ENCODE measurements at places on chromosomes 4 and X.

GRCh38 chrX:107716118-107716684 lies 59.4 kb downstream of the TSC22D3 start:
- DNase-seq = peak; percentile 76

- no peak for DNase-seq
Measured at GRCh38 chrX:40083979-40084359, 13.8 kb downstream of the BCOR start.

- no peak for DNase-seq
Measured at GRCh38 chr4:82362565-82362964, 11.2 kb downstream of the HNRNPD start.

DNA sequence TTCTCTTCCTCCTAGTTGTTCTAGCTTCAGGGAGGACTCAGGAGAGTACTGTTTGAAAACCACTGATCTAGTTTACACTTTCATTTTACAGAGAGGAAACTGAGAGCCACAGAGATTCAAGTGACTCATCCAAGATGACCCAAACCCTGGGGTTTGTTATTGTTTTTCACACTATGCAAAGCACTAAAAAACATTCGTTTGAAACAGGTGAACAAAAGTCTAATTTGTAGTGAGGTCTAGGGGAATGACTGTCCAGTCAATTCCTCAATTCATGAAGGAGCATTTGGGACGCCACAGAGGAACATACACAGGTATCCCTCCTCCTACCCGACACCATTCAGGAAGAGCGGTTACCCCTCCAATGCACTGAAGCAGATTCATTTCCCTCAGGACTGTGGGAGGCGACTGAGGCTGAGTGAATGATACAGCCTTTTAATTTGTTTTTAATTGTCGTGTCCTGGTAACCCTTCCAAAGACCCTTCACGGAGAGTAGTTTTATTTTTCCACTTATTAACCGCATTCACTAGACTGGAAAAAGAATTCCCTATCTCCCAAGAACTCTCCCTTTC lies 30.3 kb downstream of the TLR10 start:
- DNase-seq = no peak

GRCh38 chr4:68871809-68872642 lies 56.2 kb downstream of the UGT2B10 start:
- no peak for DNase-seq

- DNase-seq = no peak
Measured at GRCh38 chr4:169160825-169161224, 109.9 kb downstream of the SH3RF1 start.

DNA sequence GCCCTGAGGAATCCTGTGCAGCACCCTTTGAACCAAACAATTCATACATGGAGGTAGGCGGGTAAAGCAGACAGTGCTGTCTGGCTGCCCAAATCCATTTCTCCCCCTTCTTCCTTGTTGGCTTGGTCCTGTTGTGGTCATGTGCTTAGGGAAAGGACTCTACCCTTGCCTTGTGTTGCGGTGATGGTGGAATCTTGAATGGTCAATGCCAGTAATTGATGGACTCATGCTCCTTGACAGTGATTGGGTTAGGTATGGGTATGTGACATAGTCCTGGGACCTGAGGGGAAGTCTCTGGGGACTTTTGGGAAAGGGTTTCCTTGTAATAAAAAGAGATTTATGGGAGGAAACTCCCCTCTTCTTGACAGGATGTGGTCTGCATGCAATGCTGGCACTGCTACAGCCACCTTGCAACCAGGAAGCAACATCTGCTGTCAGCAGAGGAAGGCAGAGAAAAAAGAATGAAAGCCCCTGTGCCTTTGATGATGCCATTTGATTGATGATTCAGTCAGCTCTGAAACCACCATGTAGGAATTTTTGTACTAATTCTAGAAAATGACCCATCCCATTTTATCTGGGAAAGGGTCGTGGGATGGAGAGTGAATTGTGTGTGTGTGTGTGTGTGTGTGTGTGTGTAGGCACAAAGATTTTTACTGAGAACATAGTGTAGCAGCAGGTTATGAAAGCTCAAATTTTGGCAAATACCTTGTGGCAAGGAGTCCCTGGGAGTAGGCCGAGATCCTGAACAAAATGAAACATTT lies 30.0 kb upstream of the HUWE1 start:
- no peak for DNase-seq

DNA sequence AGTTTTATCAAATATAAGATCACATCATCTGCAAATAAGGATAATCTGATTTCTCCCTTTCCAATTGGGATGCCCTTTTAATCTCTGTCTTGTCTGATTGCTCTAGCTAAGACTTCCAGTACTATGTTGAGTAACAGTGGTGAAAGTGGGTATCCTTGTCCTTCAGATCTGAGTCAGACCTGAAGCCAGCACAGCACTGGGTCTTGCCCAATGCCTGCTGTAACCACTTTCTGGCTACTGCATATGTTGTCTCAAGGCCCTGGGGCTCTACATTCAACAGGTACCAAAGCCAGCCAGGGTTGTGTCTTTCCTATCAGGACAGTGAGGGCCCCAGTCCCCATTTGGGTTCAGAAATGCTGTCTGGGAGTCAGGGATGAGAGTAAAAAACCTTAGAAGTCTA lies 90.3 kb downstream of the CYSLTR1 start:
- DNase-seq = no peak

DNA sequence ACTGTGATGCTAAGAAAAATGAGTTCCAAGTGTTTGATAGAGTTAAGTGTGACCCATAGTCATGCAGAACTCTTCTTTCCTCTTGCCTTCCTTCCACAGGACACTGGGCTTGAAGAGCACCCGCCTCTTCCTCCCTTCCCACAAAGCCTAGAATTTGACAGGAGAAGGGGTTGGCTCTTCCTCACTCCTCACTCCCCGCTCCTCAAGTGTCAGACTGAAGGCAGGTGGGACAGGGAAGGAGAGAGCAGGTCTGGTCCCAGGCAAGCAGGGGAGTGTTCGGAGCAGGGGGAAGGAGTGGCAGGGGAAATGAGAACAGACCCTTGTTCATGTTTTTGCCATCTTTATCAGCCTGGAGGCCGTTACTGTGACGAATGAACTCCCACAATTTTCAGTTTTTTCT lies 10.7 kb downstream of the MAGED2 start:
- DNase-seq = no peak

- no peak for DNase-seq
Measured at GRCh38 chrX:52839137-52839536, 28.1 kb downstream of the XAGE5 start.

DNA sequence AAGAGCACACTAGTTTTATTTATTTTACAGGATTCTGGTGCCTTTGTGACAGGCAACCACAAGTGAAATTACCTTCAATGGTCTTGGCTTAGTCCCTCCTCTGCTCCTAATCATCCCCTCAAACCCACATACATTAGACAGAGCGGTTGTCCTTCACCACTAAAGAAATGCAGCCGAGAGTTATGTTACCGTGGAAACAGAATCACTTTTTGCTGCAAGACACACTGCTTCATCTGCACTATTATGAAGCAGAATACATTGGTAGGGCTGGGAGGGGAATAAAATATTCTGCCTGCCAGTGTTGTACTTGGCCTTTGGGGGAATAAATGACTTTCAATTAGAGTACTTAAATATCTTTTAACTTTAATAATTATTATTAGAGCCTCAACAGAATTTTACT lies 75.2 kb downstream of the ARHGEF38 start:
- DNase-seq = no peak

GRCh38 chr4:107283587-107284559 lies 247.8 kb upstream of the DKK2 start:
- DNase-seq = no peak

- no peak for DNase-seq
Measured at GRCh38 chr4:103425406-103425805, 227.3 kb upstream of the CENPE start.

DNA sequence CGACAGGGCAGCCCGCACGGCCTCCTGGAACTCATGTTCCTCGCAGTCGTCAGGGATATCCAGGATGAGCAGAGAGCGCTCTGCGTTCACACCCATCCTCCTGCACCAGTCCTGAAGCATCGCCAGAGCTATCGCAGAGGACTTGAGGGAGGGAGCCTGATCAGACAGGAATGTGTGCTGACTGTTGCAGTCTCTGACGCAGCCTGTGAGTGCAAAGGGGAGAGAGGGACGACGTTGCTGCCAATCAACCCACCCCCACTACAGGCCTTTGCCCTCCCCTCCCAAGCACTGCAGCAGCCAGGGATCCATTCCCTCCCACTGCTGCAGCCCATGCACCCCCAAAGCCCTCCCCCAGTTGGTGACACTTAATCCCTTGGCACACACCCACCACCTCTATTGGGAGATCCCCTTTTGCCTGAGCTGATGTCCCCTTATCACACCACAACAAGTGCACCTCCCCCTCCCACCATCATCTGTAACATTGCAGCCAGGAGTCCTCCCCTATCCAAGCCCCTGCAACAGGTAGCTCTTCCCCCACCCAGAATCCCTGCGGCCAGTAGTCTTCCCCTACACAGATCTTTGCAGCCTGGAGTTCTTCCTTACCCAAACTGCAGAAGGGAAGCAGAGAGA lies 897 bp downstream of the PNMA6F start:
- DNase-seq = no peak

GRCh38 chr4:169342159-169342860 lies 71.6 kb upstream of the SH3RF1 start:
- DNase-seq = no peak

GRCh38 chrX:44795945-44796450 lies 47.8 kb upstream of the DUSP21 start:
- DNase-seq = no peak

GRCh38 chr4:156591679-156592078 lies 379.9 kb downstream of the PDGFC start:
- DNase-seq = no peak

GRCh38 chrX:48107717-48108116 lies 22.7 kb upstream of the SPACA5B start:
- no peak for DNase-seq

- no peak for DNase-seq
Measured at GRCh38 chrX:118974088-118974907, at the start of gene LONRF3. LONRF3 (plus strand) TSS chrX:118974618; CDS start chrX:118974781, 163 bp downstream.

- peak; percentile 51 for DNase-seq
Measured at GRCh38 chrX:105822138-105823091, at the start of gene NRK. NRK (plus strand) TSS chrX:105822539; CDS start chrX:105822846, 307 bp downstream.

- no peak for DNase-seq
Measured at GRCh38 chr4:79576429-79576753, 168.4 kb upstream of the GK2 start.

DNA sequence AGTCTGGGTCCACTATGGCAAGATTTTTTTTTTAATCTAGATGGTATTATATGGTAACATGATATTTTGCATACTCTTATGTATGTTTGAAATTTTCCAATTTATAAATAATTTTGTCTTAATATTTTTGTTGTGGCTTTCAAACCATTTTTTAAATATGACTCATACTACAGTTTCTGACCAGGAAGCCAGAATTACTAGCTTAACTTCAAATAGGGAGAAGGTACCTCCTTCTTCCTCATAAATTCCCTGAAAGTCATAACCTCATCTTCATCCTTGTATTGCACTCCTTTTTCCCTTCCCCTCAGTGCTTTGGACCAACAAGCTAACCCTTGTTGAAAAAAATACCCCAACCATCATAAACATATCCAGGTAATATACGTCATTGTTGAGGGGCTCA lies 21.6 kb downstream of the ARAP2 start:
- DNase-seq = no peak

DNA sequence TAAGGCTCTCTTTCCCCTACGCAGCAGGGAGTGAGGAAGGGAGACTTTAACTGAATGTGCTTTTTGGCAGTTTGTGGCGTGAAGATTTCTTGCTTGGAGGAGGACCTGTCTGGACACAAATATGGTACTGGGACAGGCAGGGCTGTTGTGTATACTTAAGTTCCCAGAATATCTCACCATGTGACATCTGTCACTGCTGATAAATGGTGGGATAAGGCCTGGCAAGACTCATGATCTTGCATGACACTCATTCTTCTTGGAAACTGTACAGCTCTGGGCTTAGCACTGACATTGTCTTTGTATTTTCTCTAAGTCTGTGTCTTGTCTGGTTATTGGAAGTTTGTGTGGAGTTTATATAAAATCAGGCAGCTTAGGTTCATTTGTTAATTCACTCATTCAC lies 93.1 kb downstream of the STK32B start:
- no peak for DNase-seq

GRCh38 chr4:89509708-89510281 lies 202.2 kb upstream of the GPRIN3 start:
- no peak for DNase-seq

DNA sequence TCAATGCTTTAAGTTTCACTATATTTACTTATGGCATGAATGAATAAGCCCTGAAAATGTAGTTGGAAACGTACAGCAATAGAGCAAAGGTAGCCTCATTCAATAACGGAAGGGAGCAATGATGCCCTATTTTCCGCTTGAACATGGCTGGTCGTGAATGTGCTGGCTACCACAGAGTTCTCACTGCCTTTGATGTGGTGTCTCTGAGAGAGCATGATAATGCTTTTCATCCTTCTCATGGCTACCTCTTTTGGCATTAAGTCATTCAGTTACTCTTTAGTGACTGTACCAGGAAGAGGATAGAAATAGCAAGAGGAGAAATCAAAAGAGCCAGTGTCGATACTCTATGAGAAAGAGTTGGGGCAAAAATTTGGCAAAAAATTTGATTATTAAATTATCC lies 308.0 kb downstream of the PPP3CA start:
- DNase-seq = no peak

GRCh38 chr4:118124997-118125396 lies 90.7 kb downstream of the NDST3 start:
- DNase-seq = no peak

DNA sequence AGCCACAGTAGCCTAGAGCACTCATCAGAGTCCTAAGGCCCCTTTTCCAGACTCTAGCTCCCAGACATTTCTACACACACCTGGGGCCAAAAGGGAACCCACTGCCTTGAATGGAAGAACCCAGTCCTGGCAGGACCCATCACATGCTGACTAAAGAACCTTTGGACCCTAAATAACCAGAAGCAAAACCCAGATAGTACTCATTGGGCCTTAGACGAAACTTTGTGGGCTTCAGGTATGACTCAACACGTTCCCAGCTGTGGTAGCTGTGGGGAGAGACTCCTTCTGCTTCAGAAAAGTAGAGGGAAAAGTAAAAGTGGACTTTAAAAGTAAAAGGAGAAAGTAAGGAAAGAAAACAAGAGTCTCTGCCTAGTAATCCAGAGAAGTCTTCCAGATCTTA lies 311.5 kb downstream of the OPHN1 start:
- no peak for DNase-seq

GRCh38 chrX:150697641-150698040 lies 4.4 kb downstream of the MTMR1 start:
- DNase-seq = no peak

DNA sequence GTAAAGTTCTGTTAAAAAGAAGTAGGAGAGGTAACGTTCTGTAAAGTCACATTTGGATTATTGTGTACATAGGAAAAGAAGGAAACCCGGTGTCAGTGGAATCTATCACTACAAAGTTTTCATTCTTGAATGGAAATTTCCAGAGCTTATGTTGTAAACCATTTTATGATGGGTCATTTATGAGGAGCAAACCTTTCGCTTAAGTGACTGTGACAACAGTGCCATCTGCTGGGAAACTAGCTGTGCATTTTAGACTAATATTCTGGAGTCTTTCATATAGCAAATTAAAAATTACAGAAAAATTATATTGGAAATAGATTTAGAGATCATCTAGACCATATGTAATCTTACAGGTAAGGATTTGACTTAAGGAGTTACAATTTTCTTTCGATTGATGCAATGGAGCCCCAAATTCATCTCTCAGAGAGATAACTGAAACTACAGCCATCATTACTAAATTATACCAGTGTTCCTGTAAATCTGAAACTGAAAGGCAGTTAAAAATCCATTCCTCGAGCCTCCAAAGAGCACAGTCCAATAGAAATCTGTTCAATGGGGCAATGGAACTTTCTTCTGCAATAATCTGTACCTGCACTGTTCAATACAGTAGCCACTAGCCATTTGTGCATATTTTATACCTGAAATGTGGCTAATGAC lies 26.9 kb downstream of the ASB9 start:
- DNase-seq = no peak

- no peak for DNase-seq
Measured at GRCh38 chr4:168557658-168558057, 60.8 kb downstream of the PALLD start.
